ENCODE measurements at places on chromosomes 16 and 17. TPM values are rescaled to one million over a fixed set of nuclear protein-coding genes. Genes with fewer than 3 reads are reported as not detected.

HBM gene
- total RNA-seq = not detected

MARVELD3 gene
- not detected for total RNA-seq

CTRL gene
- total RNA-seq = 2.7 TPM

PRRT2 gene
- 1.1 TPM for total RNA-seq

YPEL2 gene
- 5.6 TPM for total RNA-seq

G6PC1 gene
- not detected for total RNA-seq

CHST5 gene
- 0.44 TPM for total RNA-seq

MEOX1 gene
- total RNA-seq = 0.55 TPM

CCDC92B gene
- total RNA-seq = not detected

GLIS2 gene
- total RNA-seq = 0.15 TPM

CACNA1H gene
- total RNA-seq = 0.44 TPM

ENPP7 gene
- 0.11 TPM for total RNA-seq

ELMO3 gene
- total RNA-seq = 5.8 TPM

CDK5RAP3 gene
- total RNA-seq = 175 TPM
